ENCODE measurements at places on chromosomes 7 and 10.

DNA sequence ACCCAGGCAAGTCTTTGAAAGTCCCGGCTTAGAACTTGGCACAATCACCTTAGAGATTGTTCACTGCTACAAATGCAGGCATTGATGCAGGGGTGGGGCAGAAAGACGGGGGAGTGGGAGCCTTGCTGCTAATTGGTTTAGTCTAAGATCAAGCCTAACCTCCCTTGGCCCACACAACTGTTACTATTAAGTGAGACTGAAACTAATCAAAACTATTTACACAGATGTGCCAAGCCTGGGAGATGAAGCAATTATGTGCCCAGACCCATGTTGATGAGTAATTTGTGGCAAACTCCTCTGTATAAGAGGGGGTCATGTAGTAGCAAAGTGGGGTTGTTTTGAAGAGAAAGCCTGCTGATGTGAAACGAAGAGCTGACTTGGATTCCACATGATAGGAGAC lies 178.2 kb upstream of the ITGB1 start:
- DNase-seq: no peak

DNA sequence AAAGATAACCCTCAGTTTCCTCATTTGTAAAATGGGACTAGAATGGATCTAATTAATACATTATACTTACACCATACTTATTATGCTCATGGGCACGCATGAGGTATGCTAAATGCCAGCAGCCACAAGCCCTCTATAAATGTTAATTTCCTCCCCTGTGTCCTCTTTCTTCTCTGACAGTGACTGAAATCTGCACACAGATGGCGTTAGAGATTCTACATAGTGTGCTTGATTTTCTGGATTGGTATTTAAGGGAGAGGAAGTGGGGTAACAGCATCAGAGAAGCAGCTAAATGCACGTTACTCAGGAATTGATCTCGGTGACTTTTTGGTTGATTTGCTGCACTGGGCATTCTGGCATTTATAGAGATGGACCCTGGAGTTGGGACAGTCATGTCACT lies 568.5 kb downstream of the CALN1 start:
- DNase-seq: no peak

DNA sequence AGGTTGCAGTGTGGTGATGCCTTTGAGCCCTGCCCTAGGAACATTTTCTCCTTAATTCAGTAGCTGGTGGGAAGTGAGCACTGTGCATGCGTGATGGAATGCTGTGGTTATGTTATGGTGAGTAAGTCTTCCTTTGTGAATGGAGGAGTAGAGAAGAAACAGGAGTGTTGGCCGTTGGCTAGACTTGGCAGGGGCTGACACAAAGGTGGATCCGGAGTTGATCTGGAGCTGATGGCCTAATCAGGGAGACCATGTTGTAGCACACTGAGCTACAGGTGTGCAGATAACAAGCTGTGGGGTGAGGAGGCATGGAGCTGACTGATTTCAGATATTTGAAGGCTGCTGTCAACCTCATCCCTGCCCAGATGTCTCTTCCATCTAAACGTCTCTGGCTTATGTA lies 122.3 kb downstream of the CNNM2 start:
- DNase-seq: no peak

DNA sequence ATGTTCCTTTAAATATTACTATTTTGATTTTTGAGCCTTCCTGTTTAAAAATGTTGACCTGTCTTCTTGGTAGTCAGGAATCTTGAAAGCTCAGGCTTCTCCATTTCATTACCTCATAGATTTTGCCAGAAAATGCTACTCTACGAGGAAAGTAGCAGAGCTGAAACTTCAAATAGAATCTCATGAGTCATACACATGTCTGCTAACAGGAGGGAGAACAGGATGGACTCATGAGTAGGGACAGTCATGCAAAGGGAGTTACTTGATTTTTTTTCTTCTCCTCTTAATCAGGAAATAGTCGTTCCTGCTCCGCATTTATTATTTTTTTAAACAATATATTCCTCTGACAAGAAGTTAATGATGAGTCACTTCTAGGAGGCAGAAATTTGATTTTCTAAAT lies 37.0 kb upstream of the MINDY3 start:
- DNase-seq: no peak

- no peak for DNase-seq
Measured at GRCh38 chr10:6786579-6787031, 206.5 kb upstream of the PRKCQ start.

GRCh38 chr10:11146402-11147171 lies 128.9 kb downstream of the CELF2 start:
- DNase-seq: no peak
